ENCODE measurements at places on chromosomes 5 and 9. TPM values are rescaled to one million over a fixed set of nuclear protein-coding genes. Genes with fewer than 3 reads are reported as not detected.

- no peak overlapping the region for H3K4me3 ChIP-seq
- H3K4me1 ChIP-seq: peaks cover 16% of the 10 kb centered on the region
- no peak overlapping the region for H3K27ac ChIP-seq
- H3K27me3 ChIP-seq: no peaks in the 10 kb centered on the region
- no peaks in the 10 kb centered on the region for H3K36me3 ChIP-seq
- no peak for DNase-seq
These were observed 59.5 kb downstream of the ANKRD33B start for GRCh38 chr5:10623305-10623910.

- H3K4me1 ChIP-seq: no peaks in the 10 kb centered on the region
- no peak overlapping the region for H3K27ac ChIP-seq
These were observed 296.6 kb upstream of the DAB2 start for GRCh38 chr5:39721394-39721793.

DNA sequence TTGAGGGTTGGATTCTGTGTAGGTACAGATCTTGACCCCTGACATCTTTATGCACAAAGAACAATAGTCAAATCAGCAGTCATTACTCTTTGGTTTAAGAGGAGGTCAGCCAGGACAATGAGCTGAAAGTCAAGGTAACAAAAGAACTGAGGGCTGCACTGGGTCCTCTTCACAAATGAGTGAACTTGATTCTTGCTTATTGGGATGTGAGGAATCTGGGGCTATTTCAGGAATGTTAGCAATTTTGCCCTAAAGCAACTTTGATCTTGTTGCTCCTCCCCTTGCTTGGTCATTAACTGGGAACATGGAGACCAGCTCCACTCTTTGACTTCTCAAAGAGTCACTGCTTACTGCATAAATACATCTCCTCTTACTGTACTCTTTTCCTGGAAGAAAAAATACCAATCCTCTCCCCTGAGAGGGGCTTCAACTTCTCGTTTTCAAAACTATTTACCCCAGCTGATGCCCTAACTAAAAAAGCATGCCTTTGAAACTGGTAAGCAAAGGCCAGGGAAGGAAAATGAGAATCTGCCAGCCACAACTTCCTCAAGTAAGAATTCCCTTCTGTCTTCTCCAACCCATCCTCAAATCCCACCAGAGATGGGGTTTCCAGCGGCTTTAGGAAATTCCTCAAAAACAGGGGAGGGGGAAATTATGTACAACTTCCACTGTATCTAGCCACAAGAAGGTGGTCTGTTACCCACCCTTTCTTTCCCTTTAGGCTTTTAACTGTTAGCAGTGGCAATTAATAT, 368.3 kb downstream of the ENC1 start:
- no peak overlapping the region for H3K4me3 ChIP-seq
- no peaks in the 10 kb centered on the region for H3K36me3 ChIP-seq
- peaks cover 6% of the 10 kb centered on the region for H3K27me3 ChIP-seq

DNA sequence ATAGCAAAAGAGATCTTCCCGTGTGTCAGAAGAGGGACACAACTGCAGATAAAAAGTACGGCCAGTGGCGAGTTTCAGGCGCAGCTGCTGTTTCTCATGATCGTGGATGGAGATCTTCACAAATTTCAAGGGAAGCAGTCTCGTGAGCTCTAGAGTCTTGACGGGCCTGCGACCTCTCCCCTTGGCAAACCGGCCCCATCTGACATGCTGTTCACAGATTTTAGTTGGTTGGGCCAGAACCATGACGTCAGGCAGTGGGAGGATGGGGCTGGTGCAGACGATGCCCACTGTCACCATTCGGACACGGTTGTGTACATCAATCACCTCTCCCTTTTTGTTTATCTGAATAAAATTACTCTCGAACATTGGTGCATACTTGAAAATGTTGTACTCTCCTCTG, 396 bp downstream of the GARIN3 start:
- H3K4me1 ChIP-seq: peaks cover 27% of the 10 kb centered on the region
- DNase-seq: no peak
- no peaks in the 10 kb centered on the region for H3K27me3 ChIP-seq
- H3K4me3 ChIP-seq: no peak overlapping the region
- no peaks in the 10 kb centered on the region for H3K36me3 ChIP-seq
- no peak overlapping the region for H3K27ac ChIP-seq

- peaks cover 3% of the 10 kb centered on the region for H3K36me3 ChIP-seq
- no peak for DNase-seq
- H3K27ac ChIP-seq: no peak overlapping the region
- H3K4me1 ChIP-seq: peaks cover 5% of the 10 kb centered on the region
These were observed 16.0 kb downstream of the LYRM7 start for GRCh38 chr5:131186561-131187256.

GRCh38 chr9:71383308-71383940, 262.0 kb upstream of the TRPM3 start:
- H3K27me3 ChIP-seq: no peaks in the 10 kb centered on the region
- H3K4me3 ChIP-seq: no peak overlapping the region
- no peak overlapping the region for H3K27ac ChIP-seq
- no peak for DNase-seq
- no peaks in the 10 kb centered on the region for H3K36me3 ChIP-seq

DNA sequence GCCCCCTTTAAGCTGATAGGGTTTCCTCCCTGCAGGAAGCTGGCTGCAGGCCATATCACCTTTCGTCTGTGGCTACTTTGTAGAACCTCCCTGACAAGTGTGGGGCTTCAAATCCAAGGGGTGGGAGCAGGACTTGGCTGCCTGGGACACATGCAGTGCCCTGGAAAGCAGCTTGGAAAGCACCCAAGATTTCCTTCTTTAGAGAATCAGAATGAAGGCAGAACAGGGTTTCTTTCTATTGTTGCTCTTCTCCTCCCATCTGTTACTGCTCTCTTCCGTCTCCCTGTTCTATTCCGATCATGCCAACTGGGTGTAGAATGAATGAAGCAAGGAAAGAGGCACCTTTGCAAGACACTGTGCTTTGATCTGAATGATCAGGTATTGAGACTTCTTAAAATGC, 282.2 kb downstream of the MED10 start:
- H3K27ac ChIP-seq: no peak overlapping the region
- H3K4me1 ChIP-seq: no peaks in the 10 kb centered on the region
- no peaks in the 10 kb centered on the region for H3K27me3 ChIP-seq
- DNase-seq: no peak

GRCh38 chr9:124242331-124243194, 15.2 kb upstream of the NEK6 start:
- no peaks in the 10 kb centered on the region for H3K36me3 ChIP-seq
- DNase-seq: no peak
- H3K4me3 ChIP-seq: no peak overlapping the region

GRCh38 chr9:29668732-29669131, 2095.5 kb upstream of the C9orf72 start:
- no peaks in the 10 kb centered on the region for H3K36me3 ChIP-seq
- no peaks in the 10 kb centered on the region for H3K27me3 ChIP-seq
- no peaks in the 10 kb centered on the region for H3K4me1 ChIP-seq
- H3K4me3 ChIP-seq: no peak overlapping the region
- DNase-seq: no peak

GRCh38 chr9:69211424-69212036, 37.5 kb downstream of the TJP2 start:
- H3K27me3 ChIP-seq: no peaks in the 10 kb centered on the region
- no peak overlapping the region for H3K4me3 ChIP-seq
- DNase-seq: no peak
- H3K27ac ChIP-seq: no peak overlapping the region
- no peaks in the 10 kb centered on the region for H3K4me1 ChIP-seq

- no peak overlapping the region for H3K4me3 ChIP-seq
- H3K27me3 ChIP-seq: no peaks in the 10 kb centered on the region
- H3K4me1 ChIP-seq: no peaks in the 10 kb centered on the region
- no peak for DNase-seq
- H3K27ac ChIP-seq: no peak overlapping the region
- no peaks in the 10 kb centered on the region for H3K36me3 ChIP-seq
These were observed 73.3 kb downstream of the SNX18 start for GRCh38 chr5:54590824-54591223.

GRCh38 chr5:159058716-159059636, 40.7 kb downstream of the EBF1 start:
- H3K4me1 ChIP-seq: no peaks in the 10 kb centered on the region
- H3K27me3 ChIP-seq: peaks cover 4% of the 10 kb centered on the region
- H3K4me3 ChIP-seq: no peak overlapping the region
- no peaks in the 10 kb centered on the region for H3K36me3 ChIP-seq
- H3K27ac ChIP-seq: no peak overlapping the region

DNA sequence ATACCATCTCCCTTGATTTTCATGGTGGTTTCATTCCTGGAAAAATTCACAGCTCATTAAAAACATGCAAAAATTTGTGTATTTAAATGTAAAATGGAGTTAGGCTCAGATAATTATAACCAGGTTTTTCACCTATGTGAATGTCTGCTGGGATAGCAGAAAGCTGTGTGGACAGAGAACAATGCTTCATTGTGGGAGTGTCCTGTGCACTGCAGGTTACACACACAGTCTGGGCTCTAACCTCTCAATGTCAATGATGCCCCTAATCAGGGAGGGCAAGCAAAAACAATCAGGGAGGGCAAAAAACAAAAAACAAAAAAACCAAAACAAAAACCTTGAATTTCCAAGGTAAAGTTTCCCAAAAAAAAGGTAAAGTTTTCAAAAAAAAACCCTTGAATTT, 158.9 kb upstream of the KLF9 start:
- no peak for DNase-seq
- H3K4me1 ChIP-seq: no peaks in the 10 kb centered on the region
- H3K27me3 ChIP-seq: no peaks in the 10 kb centered on the region
- no peak overlapping the region for H3K27ac ChIP-seq
- H3K36me3 ChIP-seq: no peaks in the 10 kb centered on the region

DNA sequence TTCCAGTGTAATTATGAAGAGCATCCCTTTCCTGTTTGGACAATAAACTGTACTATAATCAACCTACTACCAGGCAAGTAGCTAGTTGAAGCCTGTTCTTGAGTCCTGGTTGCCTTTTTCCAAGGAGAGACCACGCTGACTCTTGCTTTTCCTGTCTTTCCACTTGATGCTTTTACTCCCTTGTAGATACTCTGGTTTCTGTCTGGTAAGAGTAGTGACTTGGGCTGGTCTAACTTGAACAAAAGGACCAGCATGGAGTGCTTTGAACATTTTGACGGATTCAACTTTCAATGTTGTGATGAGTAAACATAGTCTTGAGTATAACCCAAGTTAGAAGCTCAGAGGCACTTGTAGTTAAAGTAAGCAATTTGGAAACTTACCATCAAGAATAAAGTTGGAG, 464.3 kb downstream of the GADD45G start:
- H3K27me3 ChIP-seq: peaks cover 10% of the 10 kb centered on the region
- no peak overlapping the region for H3K4me3 ChIP-seq
- H3K27ac ChIP-seq: no peak overlapping the region
- no peaks in the 10 kb centered on the region for H3K4me1 ChIP-seq

DNA sequence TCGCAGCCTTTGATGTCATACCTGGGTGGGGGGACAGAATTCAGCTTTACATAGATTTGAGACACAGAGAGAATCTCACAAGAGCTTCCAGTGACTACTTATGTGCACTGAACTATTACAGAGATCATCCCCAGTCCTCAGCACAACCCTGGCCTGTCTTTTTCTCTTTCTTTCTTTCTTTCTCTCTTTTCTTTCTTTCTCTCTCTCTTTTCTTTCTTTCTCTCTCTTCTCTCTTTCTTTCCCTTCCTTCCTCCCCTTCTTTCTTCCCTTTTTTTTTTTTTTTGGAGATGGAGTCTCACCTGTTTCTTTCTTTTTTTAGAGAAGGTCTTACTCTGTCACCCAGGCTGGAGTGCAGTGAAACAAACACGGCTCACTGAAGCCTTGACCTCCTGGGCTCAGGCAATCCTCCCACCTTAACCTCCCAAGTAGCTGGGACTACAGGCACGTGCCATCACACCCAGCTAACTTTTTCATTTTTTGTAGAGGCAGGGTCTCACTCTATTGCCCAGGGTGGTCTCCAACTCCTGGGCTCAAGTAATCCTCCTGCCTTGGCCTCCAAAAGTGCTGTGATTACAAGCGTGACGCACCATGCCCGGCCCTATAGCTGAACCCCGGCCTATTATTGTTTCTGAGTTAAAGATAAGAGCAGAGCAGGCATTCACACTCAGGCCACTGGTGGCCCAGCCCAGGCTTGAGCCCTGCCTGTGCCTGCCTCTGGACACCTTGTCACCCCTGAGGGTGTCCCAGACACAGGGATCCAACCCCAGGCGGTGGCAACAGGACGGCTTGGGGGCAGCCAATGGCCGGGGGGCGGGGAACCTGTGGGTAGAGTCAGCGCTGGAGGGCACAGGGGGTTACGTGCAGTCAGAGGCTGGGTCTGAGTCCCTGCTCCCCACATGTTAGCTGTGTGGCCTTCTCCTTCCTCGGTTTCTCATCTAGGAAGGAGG, 4.3 kb downstream of the PIP5KL1 start:
- no peaks in the 10 kb centered on the region for H3K36me3 ChIP-seq
- no peak overlapping the region for H3K27ac ChIP-seq
- H3K27me3 ChIP-seq: peaks cover 4% of the 10 kb centered on the region
- H3K4me3 ChIP-seq: no peak overlapping the region
- H3K4me1 ChIP-seq: peaks cover 45% of the 10 kb centered on the region
- no peak for DNase-seq

DNA sequence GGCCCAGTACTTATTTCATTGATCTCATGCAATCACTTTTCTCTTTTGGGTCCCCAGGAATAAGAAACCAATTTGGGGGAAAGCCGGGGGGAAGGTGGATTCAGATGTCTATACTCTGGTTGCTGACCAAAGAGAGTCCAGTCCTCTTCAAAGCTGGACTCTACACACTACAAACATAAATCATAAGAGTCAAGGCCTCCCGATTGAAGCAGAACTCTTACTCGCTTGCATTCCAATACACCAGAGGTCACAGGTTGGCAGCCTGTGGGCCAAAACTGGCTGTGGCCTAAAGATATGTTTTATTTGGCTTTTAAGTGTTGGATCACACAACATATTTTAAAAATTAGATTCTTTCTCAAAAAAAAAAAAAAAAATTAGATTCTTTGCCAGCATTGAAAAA, 311.4 kb upstream of the MSX2 start:
- no peak overlapping the region for H3K4me3 ChIP-seq
- no peaks in the 10 kb centered on the region for H3K4me1 ChIP-seq
- DNase-seq: no peak
- H3K36me3 ChIP-seq: no peaks in the 10 kb centered on the region
- no peak overlapping the region for H3K27ac ChIP-seq

- H3K4me1 ChIP-seq: no peaks in the 10 kb centered on the region
- H3K27ac ChIP-seq: no peak overlapping the region
- H3K4me3 ChIP-seq: no peak overlapping the region
- no peak for DNase-seq
These were observed 101.2 kb downstream of the SLC28A3 start for GRCh38 chr9:84239343-84239742.

Gene C5orf52
- total RNA-seq: not detected

Gene NEURL1B
- total RNA-seq: 0.22 TPM

Gene PCDHB3
- total RNA-seq: not detected

Gene FCN2
- total RNA-seq: not detected

Gene IL4
- total RNA-seq: 2.1 TPM

Gene BNC2
- total RNA-seq: not detected

Gene SLC36A2
- not detected for total RNA-seq

Gene ZNF608
- total RNA-seq: 0.30 TPM

Gene TEX48
- not detected for total RNA-seq

Data from CD4-positive, CD25-positive, alpha-beta regulatory T cell (primary cell).